ENCODE measurements at places on chromosomes 2 and 18.

DNA sequence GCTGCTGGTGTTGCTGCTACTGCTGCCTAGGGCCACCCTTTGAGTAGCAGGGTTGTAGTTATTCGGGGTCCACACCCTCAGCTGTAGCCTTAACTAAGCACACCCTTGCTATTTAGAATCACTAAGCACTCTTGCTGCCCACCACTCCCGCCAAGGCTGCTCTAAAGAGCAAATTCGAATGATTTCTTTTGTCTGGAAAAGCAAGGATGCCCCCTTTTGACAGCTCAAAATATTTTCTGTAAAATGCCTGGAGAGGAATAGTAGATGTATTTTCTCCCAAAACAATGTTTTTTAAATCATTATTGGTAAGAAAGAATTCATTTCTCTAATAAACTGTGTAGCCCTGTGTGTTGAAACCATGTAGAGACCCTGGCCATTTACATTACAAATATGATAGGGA, 80.8 kb upstream of the PAPOLG start:
- no peak for DNase-seq

- DNase-seq, result no peak
Observed at GRCh38 chr2:183172220-183172887, 48.1 kb downstream of the NUP35 start.

- no peak for DNase-seq
Observed at GRCh38 chr2:235958931-235959410, 209.2 kb downstream of the GBX2 start.

DNA sequence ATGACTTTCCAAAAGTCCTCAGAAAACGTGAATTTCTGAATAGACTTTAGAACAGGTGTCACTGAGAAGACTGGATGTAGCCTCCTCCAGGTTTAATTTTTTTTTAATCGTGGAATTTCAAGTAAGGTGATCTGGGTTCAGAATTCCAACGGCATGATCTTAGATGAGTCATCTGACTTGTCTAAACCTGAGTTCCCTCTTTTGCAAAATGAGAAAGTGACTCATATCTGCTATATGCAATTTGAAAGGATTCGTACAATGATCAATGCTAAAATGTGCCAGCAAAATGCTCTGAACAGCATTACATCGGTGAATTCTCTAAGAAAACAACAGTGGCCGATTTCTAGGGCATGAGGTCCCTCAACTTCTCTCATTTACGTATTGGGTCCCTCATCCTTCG, 69.1 kb upstream of the ZNF516 start:
- no peak for DNase-seq

GRCh38 chr2:185274718-185275484, 463.7 kb upstream of the FSIP2 start:
- DNase-seq, result no peak

DNA sequence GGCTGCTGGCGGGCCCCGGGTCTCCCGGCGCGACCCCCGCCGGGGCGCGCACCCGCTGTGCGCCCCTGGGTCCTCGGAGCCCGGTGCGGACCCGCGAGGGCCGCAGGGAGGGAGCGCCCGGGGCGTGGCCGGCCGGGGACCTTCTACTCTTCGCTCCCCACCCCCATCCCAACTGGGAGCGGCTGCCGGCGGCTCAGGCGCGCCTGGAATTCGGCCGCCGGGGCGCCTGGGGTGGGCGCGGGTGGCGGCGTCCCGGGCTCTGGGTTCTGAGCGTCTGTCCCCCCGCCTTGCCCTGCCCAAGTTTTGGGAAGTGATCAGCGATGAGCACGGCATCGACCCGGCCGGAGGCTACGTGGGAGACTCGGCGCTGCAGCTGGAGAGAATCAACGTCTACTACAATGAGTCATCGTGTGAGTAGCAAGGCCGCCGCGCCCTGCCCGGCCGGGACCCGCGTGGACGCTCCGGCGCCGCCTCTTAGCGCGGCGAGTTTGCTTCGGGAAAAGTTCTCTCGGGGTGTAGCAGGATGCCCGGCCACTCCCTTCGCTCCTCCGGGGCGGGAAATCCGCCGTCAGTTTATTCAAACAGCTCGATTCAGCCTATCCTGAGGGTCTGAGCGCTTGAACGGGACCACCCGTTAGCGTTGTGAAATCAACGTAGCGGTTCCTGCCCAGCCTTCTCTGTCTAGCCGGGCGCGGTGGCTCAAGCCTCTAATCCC, 502 bp downstream of the TUBB6 start:
- no peak for DNase-seq

GRCh38 chr18:56448751-56449150, 189.6 kb downstream of the TXNL1 start:
- no peak for DNase-seq

DNA sequence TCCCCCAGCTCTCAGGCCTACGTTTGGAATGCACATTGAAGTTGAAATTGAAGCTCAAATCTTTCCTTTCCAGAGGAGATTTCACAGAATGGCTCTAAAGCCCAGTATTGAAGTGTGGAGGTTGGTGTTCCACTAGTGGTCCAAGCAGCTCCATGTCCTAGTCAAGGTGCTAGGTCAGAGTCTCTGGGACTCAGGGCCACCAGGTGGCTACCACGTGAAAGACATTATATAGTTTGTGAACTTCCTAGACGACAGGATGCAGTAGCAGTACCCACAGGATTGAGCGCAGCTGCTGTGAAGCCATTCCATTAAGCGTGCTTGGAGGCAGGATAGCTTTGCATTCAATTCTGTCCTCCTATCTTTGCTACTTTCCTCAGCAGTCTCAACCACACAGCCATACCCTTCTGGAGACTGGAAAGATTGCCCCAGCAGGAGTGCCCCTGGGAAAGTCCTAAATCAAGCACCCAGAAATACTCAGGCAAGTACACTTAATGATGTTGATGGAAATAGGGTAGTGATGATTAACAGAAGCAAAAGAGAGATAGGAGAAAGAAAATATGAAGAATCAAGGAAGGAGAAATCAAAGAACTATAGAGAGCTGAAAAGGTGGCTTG, 4.7 kb upstream of the TGFA start:
- DNase-seq, result no peak

GRCh38 chr2:30178618-30179434, 32.0 kb downstream of the YPEL5 start:
- DNase-seq, result no peak

GRCh38 chr18:61554946-61555361, 221.7 kb downstream of the CDH20 start:
- no peak for DNase-seq

DNA sequence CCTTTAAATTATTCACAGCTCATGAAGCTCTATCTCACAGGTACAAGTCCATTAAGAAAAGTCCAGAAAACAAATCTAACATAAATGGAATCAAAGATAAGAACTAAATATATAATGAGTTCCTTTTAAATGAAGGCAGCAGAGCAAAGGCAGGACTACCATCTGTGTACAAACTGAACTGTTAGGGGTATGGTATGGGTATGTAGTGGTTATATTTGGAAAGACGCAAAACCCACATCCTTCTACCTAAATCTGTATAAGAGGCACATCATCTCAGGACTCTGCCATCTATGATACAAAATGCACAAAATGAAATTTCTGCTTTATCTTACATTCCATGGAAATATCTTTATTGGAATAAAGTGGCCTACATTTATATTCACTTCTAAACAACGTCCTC, 59.9 kb downstream of the PDE11A start:
- DNase-seq, result no peak

DNA sequence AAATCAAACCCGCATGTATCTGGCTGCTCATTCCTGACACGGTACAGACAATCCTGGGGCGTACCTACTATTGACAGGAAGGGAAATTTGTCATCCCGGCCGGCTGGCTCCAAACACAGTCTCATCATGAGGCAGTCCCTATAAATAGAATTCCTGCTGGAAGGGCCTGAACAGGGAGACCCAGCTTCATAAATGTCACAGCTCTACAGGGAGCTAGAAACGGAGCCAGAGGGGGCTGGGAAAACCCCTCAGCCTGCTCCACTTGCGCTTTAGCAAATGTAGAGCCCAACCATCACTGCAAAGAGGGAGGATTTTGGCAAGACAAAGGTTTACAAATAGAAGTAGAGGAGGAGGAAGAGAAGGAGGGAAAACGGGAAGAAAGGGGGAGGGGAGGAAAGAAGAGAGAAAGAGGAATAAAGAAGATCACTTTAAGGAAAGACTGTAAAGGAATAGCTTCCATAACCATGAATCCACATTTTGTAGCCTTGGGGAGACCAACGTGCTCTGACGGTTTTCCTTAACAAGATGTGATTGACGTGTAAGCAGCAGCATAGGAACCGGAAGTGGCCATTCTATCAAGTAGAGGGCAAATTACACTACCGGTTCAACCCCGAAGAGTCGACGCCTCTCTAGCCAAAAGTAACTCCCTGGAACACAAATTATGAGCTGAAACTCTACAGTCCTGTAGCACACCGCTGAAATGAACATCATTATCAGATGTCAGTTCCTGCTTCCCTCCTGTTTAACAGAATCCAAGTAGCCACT, 56.8 kb upstream of the TTN start:
- no peak for DNase-seq

DNA sequence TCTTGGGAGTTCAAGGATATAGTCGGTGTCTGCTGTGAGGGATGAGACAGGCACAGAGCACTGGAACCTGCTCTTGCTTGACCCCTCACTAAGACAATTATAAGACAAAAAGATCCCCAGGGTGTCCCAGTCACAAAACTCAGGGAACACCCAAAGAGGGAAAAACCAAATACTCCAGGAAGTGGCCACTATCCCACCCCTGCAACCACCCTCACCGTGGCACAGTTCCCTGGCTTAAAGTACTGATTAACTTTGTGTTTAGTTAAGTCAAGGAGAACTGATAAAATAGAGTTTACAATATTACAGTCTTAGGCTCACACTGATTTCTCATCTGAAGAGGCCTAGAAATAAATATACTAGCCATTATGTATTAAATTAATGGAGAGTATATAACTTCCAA, 13.5 kb downstream of the IL36B start:
- DNase-seq, result no peak

DNA sequence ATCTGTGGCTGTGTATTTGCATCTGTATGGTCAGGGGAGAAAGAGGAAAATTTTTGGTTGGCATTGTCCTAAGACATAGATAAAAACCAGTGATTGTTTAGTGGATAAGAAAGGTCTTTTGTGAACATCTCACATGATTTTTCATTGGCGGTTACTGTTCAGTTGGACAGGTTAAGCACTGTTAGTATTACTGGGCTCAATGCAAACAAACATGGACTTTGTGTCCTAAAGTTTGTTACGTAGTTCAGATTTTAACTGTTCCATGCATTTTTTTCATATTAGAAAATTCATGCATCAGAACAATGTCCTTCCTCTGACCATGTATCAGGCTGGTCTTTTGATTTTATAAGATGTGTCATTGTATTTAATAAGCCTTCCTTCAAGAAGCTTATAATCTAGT, 368.0 kb downstream of the MEIS1 start:
- DNase-seq, result no peak

DNA sequence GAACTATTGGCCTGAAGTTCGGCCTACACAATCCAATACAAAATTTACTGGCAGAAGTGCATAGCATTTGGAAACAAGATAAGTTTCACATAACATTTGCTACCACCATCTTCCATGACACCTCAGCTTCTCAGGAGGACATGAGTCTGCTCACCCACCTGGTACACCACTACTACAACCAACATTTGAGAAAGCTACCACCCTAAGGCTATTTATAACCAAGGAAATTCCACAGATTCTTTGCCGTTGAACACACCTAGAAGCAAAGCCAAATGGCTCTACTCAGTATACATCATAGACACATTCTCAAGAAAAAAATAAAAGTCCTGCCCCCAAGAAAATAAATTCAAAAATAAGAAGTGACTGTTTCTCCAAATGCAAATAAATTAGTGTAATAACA, 145.3 kb downstream of the SPAG16 start:
- DNase-seq, result no peak

GRCh38 chr2:195662138-195662537, 5.1 kb downstream of the SLC39A10 start:
- no peak for DNase-seq

DNA sequence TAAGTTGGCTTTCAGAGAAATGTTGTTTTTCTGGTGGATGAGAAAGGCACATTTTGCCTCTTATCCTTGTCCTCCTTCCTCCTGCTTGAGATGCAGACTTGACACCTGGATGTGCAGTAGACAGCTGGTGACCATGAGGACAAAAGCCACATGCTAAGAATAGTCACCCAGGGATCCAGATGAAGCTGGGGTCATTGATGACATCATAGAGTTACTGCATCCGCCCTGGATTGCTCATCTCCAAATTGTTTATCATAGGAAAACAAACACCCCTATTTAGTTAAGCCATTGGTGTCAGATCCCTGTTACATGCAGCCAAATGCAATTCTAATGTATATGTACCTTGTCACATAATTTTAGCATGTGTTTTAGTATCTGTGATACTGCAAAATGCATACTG, 16.3 kb upstream of the SLC1A4 start:
- DNase-seq, result no peak

DNA sequence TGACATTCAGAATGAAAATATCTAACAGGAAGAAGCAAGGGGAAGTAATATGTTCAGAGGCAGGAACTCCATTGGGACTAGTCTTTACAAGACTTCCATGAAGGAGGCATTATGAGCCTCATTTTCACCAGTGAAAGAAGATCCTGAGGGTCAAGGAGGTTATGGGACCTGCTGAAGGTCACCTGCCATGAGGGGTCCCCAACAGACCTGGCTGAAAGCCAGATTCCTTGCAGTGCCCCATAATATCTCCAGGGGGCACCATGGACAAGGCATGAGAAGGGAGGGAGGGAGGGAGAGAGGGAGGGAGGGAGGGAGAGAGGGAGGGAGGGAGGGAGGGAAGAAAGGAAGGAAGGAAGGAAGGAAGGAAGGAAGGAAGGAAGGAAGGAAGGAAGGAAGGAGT, 27.9 kb downstream of the XDH start:
- no peak for DNase-seq

DNA sequence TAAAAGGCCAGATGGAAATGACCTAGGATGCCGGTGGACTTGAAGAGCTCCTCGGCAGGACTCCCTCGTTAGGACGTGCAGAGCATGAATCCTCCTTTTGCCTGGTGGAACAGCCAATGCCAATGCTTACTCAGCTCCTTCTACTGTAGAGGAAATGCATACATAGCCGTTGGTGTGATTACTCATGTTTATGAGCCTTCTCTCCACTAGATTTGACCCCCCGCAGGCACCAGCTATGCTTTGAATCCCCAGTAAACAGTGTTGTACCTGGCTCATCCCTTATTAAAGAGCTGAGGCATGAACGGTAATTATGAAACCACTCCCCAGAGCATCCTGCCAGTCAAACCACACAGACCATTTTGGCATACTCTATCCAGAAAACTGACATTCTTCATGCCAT, 172.8 kb downstream of the ANTXR1 start:
- DNase-seq, result no peak

GRCh38 chr2:218644721-218645120, 14.7 kb downstream of the ZNF142 start:
- no peak for DNase-seq
